DMS53 (cell line): ENCODE measurements at places on chromosomes 6 and 20.

- DNase-seq, result peak; percentile 80
These were observed 2.1 kb upstream of the PERP start for GRCh38 chr6:138109042-138109997.

DNA sequence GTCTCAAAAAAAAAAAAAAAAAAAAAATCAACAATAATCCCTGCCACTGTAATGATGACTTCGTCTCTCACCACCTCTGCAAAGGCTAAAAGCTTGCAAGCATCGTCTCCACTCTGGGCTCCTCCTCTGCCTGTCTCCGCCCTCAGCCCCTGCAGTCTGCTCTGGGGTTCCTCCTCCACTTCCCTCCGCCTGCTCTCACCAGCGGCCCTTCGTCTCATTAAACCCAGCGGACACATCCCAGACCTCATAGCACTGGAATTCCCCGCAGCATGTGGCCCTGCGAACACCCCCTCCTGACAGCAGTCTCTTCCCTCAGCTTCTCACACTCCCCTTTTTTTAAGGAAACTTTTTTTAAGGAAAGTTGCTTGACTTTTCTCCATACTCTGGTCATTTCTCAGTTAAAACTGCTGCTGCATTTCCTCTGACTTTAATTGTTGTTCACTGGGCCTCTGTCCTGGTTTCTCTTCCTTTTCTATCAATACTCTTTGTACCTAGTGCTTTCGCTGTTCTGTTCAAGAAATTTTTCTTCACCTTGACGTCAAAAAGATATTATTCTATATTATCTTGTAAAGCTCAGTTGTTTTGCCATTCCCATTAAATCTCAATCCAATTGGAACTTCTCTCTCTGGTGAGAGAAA, 70.9 kb upstream of the PLEKHG1 start:
- no peak for DNase-seq

- peak; percentile 63 for DNase-seq
These were observed 21.3 kb downstream of the PDE10A start for GRCh38 chr6:165641672-165642156.

GRCh38 chr6:130223508-130223907, 757 bp upstream of the SAMD3 start:
- no peak for DNase-seq

- DNase-seq, result no peak
These were observed 244.7 kb downstream of the PTPRK start for GRCh38 chr6:128275681-128276080.

- DNase-seq, result no peak
These were observed 312.7 kb downstream of the PRL start for GRCh38 chr6:21984135-21984534.

DNA sequence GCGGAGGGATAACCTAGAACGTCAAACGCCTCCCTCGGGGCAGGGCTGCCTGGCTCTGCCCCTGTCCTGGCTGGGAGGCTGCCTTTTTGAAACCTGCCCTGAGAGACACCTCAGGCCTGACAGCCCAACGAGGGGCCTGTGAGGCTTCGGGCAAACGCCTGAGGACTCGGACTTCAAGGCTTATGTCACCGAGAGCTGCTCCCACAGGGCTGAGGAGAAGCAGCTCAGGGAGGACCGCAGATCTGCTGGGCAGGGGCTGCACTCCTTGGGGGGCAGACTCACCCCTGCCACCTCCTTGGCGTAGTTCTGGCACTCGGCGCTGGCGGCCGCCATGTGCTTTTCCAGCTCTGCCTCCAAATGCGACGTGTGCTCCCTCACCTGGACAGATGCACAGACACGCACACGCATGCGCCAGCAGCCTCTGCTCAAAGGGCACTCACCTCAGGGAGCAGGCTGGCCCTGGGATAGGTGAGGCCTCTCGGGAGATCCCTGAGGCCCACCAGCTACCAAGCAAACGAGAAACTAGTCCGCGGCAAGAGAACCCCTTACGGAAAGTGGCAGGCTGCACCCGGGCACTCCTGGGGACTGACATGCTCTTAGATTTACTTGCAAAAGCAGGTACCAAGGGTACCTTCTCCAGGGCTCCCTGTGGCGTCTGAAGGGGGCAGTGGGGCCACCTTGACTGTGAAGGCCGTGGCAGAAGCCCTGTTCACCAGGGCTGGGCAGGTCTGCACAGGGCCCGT, 49.6 kb downstream of the DSTN start:
- DNase-seq, result no peak

GRCh38 chr6:109595998-109596397, 95.0 kb downstream of the AK9 start:
- DNase-seq, result peak; percentile 73

DNA sequence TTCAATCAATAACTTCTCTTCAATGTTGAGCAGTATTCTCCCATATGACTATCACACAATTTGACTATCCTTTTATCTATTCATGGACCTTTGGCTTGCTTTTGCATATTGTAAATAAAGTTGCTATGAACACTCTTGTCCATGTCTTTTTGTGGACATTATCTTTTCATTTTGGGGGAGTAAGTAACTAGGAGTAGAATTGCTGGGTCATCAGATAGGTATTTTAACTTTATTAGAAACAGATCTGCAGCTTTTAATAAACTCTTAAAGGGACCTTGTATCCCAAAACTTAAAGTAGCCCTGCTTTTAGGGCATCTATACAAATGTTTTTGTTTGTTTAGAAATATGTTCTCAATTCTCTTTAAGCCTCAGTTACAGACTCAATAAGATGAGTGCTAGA, 614.2 kb upstream of the CITED2 start:
- DNase-seq, result no peak

DNA sequence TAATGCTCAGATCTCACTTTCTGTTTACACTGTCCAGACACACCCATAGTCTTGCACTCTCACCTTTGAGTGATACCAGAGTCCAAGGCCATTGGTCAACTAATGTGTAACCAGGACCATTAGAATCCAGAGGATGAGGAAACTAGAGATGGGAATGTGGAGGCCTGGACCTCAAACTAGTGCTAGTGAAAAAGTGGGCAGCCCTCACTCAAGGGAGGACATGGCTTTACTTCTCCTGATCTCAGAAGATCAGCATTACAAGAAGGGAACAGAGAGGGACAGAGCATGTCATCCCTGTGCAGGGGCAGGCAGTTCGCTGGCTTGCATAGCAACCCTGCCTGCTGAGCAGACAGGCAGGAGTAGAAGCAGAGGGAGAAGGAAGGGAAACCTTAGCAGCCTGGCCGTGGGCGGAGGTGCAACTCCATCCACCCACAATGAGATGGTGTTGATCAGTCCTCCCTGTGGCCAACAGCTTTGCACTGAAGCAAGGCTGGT, 22.6 kb upstream of the XRN2 start:
- no peak for DNase-seq

DNA sequence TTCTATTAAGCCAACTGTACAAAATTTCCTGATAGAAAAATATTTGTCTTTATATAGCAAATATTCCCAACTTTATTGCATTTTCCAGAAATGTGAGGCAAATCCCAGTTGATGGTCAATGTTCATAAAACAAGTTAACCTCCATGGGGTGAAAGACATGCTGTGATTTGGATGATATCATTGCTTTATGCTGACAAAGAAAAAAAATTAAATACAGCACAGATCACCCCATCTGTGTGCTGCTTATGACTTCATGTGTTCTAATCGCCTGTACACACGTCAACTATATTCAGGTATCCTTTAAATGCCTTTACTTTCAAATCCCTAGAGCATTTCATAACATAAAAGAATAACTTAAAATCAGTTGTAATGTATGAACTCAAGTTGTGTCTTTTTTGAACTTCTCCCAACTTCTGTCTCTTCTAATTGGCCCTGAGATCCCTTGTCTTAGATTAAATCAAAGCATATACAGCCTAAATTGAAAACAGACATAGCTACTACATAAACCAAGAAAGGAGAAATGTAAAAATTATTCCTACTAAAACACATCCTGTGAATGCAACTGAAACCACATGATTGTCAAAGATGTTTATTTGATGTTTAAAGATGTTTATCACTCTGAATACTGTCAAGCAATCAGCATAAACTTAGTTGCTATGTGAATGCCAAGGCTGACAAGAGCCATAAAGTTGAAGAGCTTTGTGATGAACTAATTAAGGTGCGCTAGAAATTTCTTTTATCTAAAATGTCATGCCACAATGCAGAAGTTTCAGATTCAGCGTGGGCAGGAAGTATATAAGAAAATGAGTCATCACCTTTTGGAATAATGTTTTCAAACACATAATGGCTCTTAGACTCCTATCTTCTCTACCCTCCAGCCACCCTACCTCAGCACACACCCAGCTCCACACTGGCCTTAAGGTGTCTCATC, 68.7 kb downstream of the FILIP1 start:
- peak; percentile 46 for DNase-seq

DNA sequence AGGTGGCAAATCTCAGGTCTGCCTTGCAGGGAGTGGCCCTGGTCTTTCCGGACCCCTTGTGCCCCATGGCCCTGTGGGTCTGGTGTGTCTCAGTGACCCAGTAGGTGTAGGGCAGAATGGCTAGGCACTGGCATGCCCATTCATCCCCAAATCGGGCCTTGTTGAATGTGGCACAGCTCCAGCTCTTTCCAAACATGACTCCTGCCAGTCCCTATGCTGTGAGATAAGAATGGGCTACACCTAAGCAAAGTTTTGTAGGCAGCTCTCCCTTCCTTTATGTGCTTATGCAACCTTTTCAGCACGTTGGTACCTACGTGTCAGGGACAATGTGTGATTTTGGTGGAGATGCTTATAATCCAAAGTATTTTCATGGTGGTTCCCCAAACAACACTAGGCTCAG, 33.9 kb downstream of the FOXO3 start:
- DNase-seq, result no peak

- no peak for DNase-seq
These were observed 182.8 kb downstream of the SASH1 start for GRCh38 chr6:148525453-148525852.

GRCh38 chr6:33391922-33392594, 435 bp downstream of the KIFC1 start:
- peak; percentile 68 for DNase-seq

DNA sequence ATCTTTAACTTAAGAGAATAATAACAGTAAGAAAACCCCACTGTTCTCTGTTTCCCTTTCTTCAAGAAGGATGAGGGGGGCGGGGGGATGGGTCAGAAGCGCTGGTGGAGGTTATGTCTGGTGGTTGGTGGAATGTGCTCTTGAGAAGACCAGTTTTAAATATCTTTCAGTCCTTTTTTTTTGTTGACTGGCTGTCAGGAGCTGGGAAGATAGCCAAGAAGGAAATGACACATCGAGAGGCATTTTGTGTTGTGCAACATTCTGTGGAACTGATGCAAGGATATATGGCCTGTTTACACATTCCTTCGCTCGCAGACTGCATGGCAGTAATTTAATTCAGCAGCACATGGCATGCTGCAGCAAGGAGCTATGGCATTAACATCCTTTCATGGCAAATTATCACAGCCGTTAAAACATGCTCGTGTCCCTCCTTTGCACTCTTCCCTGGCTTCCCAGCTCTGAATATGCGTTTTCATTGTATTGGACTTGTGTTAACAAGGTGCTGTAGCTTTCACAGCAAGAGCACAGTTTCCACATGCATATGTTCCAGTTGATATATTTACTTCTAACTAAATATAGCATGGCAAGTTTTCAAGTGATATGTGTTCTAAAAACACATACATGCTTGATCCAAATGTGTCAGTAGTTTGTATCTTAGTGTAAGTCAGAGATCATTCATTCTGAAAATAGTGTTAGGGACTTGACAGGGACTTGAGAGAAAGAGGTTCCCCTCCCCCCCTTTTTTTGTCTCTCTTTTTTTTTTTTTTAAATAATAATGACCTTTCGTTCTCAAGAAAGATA, 68.2 kb upstream of the SUPT3H start:
- peak; percentile 94 for DNase-seq

- no peak for DNase-seq
These were observed 31.6 kb downstream of the ADTRP start for GRCh38 chr6:11747021-11747420.

DNA sequence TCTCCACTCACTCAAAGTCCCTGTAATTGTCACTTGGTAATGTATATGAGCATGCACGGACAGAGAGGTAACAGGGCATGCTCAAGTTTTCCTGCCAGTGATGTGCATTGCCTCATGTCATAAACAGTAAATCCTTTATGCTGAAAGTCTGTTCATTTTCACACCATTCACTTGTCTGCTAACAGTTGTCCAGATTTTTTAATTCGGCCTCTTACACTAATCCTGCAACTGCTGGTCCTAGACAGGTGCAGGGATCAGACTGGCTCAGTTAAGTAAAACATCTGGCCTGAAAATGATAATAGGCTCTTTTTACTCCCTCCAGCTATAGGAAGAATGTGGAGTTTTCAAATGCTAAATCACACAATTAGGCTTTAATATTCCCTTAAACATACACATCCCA, 185.4 kb upstream of the VGLL2 start:
- DNase-seq, result no peak

DNA sequence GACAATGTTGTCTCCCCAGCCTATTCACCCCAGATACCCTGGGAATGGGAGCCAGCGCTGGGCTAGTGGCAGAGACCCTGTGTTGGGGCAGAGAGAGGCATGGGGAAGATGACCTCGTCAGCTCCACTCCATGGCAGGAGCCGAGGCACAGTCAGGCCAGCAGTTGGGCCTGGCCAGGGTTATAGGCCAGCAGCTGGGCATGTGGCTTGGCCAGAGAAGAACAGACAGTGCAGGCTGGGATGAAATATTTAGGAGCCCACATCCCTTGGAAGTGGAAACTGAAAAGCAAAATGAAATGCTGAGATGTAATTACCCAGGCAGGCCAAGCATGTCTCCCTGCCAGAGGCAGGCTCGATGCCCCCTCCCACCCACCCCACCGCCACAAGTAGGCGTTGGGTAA, 70.0 kb downstream of the GRM4 start:
- no peak for DNase-seq

DNA sequence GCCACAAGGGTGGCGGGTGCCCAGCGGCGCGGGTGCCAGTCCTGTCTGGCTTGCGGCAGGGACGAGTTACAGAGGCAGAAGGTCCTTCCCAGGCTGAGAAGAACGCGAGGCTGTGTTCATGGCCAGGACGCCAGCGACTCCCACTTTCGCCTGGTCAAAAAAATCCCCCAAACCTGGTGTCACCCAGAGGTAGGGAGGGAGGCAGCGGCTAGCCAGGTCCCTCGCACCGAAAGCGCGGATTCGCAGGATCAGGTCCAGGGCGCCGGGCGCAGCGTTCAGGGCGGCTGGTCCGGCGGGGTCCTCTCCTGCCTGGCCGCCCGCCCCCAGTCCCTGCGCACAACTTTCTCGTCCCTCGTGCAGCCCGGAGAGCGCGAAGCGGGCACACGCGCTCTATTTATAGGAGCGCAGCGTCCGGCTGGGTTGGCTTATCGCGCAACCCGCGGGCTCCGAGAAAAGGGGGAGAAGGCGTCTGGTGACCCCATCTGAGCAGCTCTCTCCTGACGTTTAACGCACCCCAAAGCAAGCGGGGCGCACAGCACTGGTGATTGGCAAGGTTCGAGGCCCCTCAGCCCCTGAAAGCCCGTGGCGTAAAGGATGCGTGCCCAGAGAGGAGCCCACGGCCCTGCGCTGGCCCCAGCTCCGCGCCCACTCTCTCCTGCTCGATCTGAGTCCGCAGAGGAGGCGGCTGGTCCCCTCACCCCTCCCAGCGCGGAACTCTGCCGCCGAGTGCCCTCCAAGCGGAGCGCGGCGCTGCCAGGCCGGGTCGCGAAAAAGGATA, 519 bp downstream of the CBLN4 start:
- no peak for DNase-seq

GRCh38 chr6:2192976-2193375, 52.4 kb downstream of the GMDS start:
- DNase-seq, result no peak
